ENCODE measurements at places on chromosomes 12 and 14.

- DNase-seq, result no peak
Observed at GRCh38 chr14:55532645-55533344, 47.2 kb upstream of the KTN1 start.

DNA sequence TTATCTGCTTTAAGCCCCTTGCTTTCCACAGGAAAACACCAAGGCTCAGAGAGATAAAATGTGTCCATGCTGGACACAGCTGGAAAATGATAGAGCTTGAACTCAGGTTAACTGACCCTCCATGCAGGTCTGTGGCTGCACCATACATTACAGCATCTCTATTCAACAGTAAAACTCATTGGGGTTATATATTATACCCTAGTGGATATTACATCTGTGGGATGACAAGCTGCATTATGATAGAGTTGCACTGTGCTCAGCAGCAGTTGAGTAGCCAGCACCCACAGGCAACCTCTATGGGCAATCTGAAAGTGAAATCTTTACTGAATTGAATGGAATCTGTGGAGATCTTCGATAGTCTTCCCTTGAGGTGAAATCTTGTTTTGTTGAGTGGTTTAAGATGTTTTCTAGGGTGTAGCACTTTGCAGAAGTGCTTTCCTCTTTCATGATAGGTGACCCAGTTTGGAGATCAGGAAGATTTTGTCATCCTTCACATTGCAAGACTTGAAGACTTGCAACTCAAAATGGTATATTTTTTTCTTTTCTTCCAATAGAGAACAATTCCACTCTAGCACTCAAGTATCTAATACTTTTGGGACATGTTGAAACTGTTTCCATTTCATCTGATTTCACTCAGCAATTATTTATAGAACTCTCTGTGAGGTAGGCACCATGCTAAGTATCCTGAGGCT, 389.2 kb downstream of the RAD51B start:
- no peak for DNase-seq

GRCh38 chr12:55940065-55940732, 9.2 kb downstream of the DGKA start:
- peak; percentile 65 for DNase-seq

GRCh38 chr12:75725521-75726111, 214.2 kb upstream of the KRR1 start:
- no peak for DNase-seq

DNA sequence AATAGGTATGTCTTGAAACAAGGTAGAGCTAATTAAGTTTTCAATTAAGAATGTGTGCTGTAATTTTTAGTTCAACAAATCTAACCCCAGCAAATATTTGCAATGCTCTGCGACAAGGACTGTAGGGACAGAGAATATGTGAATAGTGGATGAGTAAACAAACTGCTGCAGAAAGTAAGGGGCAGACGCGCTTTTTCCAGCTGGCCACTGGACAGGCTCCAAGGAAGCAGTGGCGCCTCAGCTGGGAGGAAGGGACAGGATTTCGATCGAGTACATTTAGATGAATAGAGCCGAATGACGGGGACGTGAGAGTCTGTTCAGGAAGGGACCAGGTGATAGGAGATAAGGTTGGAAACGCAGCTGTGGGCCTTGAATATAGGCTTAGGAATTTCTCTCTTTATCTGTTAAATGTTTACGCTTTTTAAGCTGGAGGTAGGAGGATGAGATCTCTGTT, 69.3 kb downstream of the ELK3 start:
- no peak for DNase-seq

Measured in stimulated activated CD4-positive, alpha-beta T cell treated with anti-CD3 and anti-CD28 coated beads, TNF-alpha, amount 100 ng/mL, for 1 hour (primary cell).